Endothelial cell (in vitro differentiated cells): ENCODE measurements at places on chromosomes 16 and 17.

- no peak for DNase-seq
Observed at GRCh38 chr16:69885722-69886121, 65.4 kb upstream of the CLEC18A start.

GRCh38 chr17:62751060-62751691 is 56.9 kb downstream of the MARCHF10 start:
- no peak for DNase-seq

- DNase-seq, result no peak
Observed at GRCh38 chr16:5066511-5066910, 755 bp upstream of the C16orf89 start.

- DNase-seq, result no peak
Observed at GRCh38 chr17:82566129-82566960, 46.8 kb downstream of the FOXK2 start.

- DNase-seq, result no peak
Observed at GRCh38 chr17:82949984-82950383, 110.2 kb upstream of the ZNF750 start.

DNA sequence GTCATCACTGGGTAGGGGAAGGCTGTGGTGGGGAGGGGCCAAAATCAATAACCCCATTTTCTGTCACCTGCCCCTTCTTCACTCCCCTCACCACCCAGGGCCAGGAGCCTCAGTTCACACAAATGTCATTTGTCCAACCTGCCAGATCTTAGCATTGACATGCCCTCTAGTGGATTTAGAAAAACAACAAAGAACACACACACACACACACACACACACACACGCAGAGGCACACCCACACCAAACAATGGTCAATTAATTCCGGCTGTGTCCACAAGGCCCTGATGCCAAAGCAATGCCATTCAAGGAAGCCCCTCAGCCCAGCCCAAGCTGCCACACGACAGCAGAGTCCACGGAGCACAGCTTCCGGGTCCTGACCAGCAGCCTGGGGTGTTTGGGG is 68.4 kb downstream of the NOG start:
- no peak for DNase-seq

DNA sequence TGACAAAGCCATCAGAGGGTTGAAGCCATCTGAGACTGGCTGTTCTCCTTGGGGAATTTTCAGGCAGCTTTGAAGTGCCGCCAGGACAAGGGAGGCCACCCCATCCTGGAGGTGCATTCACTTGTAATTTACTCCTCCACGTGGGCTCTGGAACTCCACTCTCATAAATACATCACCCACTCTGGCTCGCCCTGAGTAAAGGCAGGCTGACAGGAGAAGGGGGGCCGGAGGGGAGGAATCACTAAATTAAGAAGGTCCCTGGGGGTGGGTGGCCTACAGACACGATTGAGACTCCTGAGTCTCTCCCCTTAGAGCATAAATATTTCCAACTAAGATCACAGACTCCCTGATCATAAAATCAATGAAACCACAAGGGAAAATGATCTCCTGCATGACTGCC is 56.3 kb upstream of the HNF1B start:
- DNase-seq, result no peak

GRCh38 chr17:42531455-42532354 is 4.3 kb upstream of the NAGLU start:
- peak; percentile 52 for DNase-seq

- DNase-seq, result no peak
Observed at GRCh38 chr17:51912939-51913338, 245.6 kb downstream of the CA10 start.
